ENCODE measurements at places on chromosomes 1 and 21.
A peak's percentile ranks its signal among the peaks of the same experiment; 100 is the strongest.

- DNase-seq = no peak
These were observed 142.8 kb downstream of the CDC7 start for GRCh38 chr1:91643431-91643830.

DNA sequence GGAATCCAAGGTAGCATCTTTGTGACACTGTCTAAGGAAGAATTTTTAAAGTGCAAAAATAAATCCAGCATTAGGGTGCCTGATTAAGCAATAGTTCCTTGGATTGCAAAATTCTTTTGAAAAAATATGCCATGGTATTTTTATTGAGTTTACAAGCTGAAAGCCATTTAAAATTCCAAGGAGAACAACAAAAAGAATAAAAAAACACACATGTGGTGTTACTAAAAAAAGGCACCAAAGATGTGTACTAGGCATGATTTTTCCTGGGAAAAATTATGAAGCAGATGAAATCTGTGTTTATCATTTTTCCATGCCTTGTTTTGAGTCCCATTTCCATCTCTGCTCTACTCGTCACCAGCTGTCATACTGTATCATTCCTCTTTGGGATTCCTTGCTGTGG, 157.0 kb upstream of the ZNHIT6 start:
- no peak for DNase-seq

- peak; percentile 32 for DNase-seq
These were observed 55.9 kb upstream of the PTGFRN start for GRCh38 chr1:116853680-116854402.

GRCh38 chr1:154813300-154813816, 56.7 kb downstream of the KCNN3 start:
- no peak for DNase-seq

GRCh38 chr1:147579934-147580537, 38.7 kb downstream of the BCL9 start:
- no peak for DNase-seq

GRCh38 chr1:234962340-234962989, 166.2 kb downstream of the TOMM20 start:
- peak; percentile 92 for DNase-seq

GRCh38 chr1:112694363-112694929, 12.5 kb downstream of the RHOC start:
- DNase-seq = no peak

GRCh38 chr1:232667778-232668165, 37.8 kb upstream of the SIPA1L2 start:
- DNase-seq = no peak

DNA sequence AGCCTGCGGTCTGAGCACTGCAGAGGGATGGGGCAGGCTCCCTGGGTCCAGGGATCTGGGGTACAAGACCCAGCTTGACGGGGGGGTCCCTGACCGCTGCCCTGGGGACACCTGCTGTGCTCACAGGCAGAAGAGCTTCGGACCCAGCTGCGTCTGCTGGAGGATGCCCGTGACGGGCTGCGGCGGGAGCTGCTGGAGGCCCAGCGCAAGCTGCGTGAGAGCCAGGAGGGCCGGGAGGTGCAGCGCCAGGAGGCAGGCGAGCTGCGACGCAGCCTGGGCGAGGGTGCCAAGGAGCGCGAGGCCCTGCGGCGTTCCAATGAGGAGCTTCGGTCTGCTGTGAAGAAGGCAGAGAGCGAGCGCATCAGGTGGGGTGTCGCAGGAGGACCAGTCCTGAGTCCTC, 25.2 kb downstream of the MFAP2 start:
- no peak for DNase-seq

DNA sequence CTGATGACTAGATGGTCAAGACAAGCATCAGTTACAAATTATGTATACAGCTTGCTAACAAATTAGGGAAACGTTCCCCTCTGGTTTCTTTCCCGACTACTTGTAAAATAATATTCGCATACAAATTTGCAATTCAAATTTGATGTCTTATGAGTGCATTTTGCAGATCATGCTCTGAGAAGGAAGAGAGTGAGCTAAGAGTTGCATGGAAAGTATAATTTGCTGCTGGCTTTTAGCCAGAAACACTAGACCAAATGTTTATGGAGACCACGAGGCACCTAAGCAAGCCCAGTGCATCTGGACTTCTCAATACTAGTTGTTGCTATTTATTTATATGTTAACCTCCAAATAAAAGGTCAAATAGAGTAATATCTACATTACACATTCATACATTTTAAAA, 216.0 kb downstream of the SMYD3 start:
- DNase-seq = no peak

DNA sequence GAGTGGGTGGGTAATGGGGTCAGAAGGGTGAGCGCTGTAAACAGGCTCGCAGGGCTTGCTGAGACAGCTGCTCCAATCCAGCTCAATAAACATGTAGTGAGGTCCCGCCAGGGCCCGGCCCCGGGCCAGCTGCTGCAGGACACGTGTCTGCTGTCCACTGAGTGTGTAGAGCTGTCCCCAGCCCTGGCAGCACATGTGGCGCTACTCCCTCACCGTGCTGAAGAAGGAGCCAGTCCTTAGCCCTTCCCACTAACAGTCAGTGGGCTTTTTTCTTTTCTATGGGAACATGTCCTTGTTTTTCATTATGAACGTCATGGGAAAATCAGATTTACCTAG, 78.9 kb upstream of the C1orf174 start:
- DNase-seq = no peak

DNA sequence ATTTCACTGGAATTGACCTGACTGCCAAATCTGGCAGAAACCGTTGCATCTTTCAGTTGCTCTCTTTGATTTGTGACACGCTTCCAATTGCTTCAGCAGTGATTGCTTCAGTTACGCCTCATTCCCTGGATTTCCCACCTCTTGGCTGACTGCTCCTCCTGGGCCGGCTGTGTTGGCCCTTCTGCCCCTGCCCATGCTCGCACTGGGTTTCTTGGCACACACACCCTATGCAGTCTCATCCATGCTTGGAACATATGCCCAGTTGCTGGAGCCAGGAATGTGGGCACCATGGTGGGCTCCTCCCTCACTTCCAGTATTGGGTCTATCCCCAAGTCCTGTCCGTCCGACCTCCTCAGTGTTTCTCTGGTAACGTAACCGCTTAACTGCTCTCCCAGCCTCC, 2.2 kb upstream of the ZBTB21 start:
- no peak for DNase-seq

DNA sequence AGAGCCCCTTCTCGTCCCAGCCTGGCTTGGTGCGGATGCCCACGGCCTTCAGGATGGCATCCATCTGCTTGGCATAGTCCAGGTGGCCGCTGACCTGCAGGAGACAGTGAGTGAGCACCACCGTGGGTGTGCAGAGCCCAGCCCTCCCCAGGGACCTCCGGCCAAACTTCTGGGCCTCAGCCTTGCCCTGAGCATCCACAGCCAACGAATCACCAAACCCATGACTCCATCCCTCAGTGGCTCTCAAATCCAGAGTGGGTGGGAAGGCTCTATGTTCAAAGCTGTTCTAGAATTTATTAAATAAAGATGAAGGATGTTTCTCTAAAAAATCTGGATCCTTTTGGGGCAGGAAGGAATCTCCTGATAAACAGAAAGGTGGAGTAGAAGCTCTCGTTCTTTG, 18.7 kb downstream of the HTR6 start:
- DNase-seq = no peak

- no peak for DNase-seq
These were observed 105.5 kb downstream of the NCAM2 start for GRCh38 chr21:21103692-21104091.

- no peak for DNase-seq
These were observed 11.0 kb downstream of the KRTAP10-1 start for GRCh38 chr21:44529011-44529421.

GRCh38 chr1:53715478-53715877, 23.5 kb downstream of the GLIS1 start:
- no peak for DNase-seq

DNA sequence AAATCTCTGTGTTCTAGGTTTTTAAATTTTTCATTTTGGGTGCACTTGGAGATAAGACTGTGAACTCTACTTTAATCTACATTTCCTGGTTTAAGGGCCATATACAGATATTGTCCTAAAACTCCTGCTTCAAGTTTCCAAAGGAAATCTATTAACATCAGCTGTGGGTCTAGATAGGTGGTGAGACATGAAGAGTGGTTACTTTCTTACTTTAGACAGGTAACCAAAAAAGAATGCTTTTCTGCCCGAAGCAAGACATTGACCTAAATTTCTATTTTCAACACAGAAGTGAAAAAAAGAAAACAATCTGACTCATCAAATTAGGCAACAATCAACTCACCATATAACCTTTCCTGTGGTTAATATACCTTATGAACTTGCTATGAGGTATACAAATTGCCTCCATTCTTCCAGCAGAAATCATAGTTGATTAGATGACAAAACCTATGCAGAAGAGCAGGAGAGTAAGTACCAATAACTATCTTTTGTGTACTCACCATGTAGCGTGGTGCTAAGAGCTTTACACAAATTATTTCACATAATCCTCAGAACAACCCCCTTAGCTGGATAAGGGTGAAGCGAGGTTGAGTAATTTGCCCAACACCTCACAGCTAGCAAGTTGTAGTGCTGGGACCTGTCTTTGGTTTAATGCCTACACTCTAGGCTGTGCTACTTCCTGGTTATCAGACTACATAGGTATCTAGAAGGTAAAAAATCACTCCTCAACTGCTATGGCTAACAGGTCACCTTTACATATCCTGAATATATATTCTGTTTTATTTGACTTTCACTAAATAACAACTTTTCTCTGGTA, 23.4 kb upstream of the PTPN14 start:
- no peak for DNase-seq

- DNase-seq = no peak
These were observed 207.9 kb downstream of the PAPPA2 start for GRCh38 chr1:176670853-176671252.

DNA sequence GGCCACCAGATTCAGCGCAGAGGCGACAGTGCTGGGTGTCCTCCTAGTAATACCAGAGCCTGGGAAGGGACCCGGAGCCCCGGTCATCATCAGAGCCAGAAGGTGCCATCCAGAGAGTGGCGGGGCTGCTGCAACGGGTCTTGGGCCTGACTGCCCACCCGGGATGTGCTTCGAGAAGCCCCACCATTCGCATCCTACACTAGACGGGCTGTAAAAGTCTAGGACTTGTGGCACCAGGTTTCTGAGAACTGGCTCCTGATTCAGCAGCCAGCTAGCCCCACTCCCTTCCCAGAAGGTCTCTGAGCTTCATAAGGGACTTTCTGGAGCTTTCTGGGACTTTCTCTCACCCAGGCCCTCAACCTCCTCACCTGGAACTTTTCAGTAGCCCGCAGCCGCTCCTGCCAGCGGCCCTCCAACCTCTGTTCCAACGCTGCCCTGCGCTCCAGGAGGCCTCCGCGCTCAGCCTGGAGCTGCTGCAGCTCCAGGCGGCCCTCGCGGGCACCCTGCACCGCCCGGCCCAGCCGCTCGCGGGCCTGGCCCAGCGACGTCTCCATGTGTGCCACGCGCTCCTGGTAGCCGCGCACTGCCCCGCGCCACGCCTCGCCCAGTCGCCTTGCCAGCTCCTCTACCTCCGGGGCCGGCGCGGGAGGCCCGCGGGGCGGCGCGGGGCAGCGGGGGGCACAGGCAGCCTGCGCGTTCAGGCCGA, 940 bp downstream of the NES start:
- DNase-seq = no peak

GRCh38 chr1:5865774-5866173, 126.5 kb downstream of the NPHP4 start:
- no peak for DNase-seq

GRCh38 chr1:248825136-248825535, 579 bp downstream of the SH3BP5L start:
- no peak for DNase-seq

DNA sequence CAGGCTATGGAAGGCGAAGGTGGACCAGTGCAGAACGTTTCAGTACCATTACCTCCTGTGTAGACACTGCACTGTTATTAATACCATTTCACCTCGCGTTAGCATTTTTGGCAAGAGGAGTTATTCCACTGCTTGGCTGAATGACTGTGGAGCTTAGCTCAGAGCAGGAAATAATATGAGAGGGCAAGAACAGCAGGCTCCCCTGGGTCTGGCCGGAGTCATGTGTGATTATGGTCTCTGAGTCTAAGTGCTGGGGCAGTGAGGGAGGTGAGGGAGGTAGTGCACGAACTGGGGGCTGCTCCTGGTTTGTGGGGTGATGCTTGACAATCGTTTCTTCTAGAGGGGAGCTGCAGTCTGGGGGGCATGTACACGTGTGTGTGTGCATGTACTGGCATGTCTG, 82.9 kb downstream of the MDM4 start:
- DNase-seq = no peak

DNA sequence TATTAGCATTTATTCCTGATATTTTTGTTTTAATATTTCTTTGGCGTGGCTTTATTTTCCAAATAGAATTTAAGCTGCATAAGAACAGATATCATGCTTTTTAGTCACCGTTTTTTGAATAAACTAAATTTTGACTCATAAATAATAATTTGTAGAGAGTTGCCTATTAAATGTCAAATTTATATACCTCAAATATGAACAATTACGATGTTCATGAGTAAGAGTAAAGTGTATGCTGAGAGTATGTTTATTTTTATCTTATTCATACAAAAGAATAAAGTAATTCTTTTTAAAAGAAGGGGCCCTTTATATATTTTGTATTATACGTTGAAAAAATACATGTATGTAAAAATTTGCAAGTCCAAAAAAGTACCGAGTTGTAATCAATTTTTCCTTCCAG, 126.5 kb upstream of the NRIP1 start:
- DNase-seq = no peak

DNA sequence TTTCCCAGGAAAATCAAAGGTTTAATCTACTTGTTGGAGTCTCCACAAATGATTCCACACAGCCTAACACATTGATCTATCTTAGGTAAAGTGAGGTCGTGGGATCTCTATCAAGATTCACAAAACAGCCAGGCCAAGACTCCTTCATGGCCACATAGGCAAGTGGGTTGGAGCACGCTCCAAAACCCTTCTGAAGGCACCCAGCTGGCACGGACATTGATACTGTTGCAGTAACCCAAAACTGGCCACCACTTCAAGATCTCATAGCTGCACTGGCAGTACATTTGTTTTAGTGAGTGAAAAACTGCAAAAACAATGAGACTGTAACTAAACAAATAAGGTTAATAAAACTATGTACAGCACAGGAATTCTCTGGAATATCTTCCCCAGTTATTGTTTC, 61.9 kb downstream of the COLGALT2 start:
- no peak for DNase-seq

- DNase-seq = peak; percentile 97
These were observed 21.3 kb downstream of the RAB3B start for GRCh38 chr1:51969038-51969705.

- DNase-seq = no peak
These were observed 50.6 kb downstream of the ACP6 start for GRCh38 chr1:147619741-147620140.

GRCh38 chr1:101379950-101380349, 143.1 kb downstream of the S1PR1 start:
- DNase-seq = no peak

GRCh38 chr1:43339584-43340232, 2.1 kb downstream of the MPL start:
- DNase-seq = no peak

All from amniotic stem cell (primary cell).